Stimulated activated CD4-positive, alpha-beta T cell treated with anti-CD3 and anti-CD28 coated beads, Interleukin-12 subunit alpha, Interleukin-12 subunit beta, amount 100 ng/mL, for 4 hours (primary cell): ENCODE measurements at places on chromosomes 6 and 20.
A peak's percentile ranks its signal among the peaks of the same experiment; 100 is the strongest.

DNA sequence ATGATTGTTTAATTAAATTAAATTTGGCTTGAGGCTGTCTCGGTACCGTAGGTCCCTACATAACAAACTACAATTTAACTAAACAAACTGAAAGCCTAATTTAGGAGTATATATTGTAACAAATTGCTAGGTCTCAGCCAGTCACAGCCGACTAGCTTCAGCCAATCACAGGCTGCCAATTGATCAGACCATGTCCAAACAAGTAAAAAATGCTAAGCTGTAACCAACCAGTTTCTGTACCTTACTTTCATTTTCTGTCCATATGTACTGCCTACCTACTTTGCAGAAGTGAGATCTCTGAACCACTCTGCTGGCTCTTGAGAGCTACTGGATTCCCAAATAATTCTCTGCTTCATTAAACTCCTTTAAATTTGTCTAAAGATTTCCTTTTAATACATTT lies 648.0 kb upstream of the GJE1 start:
- no peak for DNase-seq

DNA sequence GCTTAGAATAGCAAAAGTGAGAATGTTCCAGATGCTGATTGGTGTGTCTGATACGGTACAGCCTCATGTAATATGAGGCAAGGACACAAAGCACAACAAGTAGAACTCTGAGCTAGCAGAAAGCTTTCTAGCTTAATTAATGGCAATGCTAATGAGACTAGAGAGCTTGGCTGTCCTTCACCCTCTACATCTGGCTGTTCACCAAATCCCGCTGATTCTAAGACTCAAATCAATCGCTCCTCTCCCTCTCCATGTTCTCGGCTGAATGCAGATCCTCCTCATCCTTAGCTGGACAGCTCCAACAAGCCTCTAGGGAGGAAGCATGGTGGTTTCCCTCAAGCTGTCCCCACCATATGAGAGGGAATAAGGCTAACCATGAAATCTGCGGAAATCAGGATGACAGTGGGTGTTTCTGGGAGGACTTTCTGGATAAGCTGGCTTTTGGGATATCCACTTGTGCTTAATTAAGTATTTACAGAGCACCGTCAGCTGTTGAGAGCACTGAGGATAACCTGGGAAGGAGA lies 128.9 kb downstream of the FOXC1 start:
- no peak for DNase-seq

GRCh38 chr6:125314009-125314581 lies 12.3 kb upstream of the HDDC2 start:
- DNase-seq = peak; percentile 15

GRCh38 chr6:4340544-4340943 lies 205.2 kb upstream of the ECI2 start:
- no peak for DNase-seq

DNA sequence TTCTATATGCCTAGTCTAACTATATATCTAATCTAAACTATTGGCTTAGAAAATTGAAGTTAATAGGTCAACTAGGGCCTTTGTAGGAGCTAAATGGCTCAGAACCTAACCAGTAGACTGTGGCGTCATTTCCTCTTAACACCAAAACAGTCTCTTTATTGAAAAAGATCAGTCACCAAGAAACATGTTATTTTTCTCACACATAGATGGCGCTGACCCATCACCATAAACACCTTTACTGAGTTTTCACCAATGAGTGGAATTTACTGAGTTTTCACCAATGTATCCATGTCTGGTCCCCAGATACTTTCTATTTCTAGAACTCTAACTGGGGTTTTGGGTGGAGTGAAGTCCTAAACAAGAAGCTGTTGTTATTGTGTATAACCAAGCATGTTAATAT lies 636.0 kb downstream of the BCKDHB start:
- no peak for DNase-seq
